ENCODE measurements at places on chromosomes 5 and 9.

GRCh38 chr9:114709636-114710035, 27.6 kb upstream of the TEX48 start:
- DNase-seq: no peak
- H3K27ac ChIP-seq: no peak overlapping the region
- H3K27me3 ChIP-seq: no peaks in the 10 kb centered on the region
- H3K36me3 ChIP-seq: no peaks in the 10 kb centered on the region

DNA sequence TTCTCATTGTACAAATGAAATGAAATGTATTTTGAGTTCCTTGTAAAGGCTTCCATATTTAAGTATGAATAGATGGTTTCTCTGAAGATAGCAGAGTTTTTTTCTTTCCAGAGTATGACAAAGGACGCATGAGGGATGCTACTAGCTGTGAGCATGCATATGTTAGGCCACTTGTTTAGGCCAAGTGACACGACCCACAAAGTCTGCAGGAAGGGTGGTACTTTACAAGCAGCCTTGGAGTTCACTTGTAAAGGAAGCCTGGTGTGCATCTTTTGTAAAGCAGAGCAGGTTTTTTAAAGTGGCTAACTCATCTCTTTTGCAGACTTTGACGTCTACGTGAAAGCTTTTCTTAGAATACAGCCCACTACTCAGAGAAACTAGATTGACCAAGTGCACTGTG, 300.4 kb upstream of the RFX3 start:
- peaks cover 2% of the 10 kb centered on the region for H3K36me3 ChIP-seq
- H3K4me3 ChIP-seq: no peak overlapping the region
- no peaks in the 10 kb centered on the region for H3K27me3 ChIP-seq
- DNase-seq: no peak

DNA sequence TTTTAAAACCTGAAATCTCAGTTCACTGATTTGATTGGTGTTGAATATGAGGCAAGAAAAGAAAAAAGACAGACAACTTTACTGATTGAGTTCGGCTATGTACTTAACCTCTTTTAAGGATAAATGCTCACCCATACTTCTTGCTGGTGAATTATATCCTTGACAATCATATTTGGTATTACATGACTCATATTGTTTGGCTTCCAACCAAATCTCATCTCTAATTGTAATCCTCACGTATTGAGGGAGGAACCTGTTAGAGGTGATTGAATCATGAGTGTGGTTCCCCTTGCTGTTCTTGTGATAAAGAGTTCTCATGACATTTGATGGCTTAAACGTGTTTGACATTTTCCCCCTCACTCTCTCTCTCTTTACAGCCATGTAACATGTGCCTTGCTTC, 255.6 kb upstream of the IZUMO3 start:
- no peak overlapping the region for H3K27ac ChIP-seq
- H3K4me3 ChIP-seq: no peak overlapping the region
- DNase-seq: no peak
- no peaks in the 10 kb centered on the region for H3K27me3 ChIP-seq
- H3K36me3 ChIP-seq: no peaks in the 10 kb centered on the region

GRCh38 chr5:136563489-136563888, 198.1 kb upstream of the TRPC7 start:
- no peaks in the 10 kb centered on the region for H3K4me1 ChIP-seq
- H3K4me3 ChIP-seq: no peak overlapping the region
- H3K27me3 ChIP-seq: peaks cover 4% of the 10 kb centered on the region

DNA sequence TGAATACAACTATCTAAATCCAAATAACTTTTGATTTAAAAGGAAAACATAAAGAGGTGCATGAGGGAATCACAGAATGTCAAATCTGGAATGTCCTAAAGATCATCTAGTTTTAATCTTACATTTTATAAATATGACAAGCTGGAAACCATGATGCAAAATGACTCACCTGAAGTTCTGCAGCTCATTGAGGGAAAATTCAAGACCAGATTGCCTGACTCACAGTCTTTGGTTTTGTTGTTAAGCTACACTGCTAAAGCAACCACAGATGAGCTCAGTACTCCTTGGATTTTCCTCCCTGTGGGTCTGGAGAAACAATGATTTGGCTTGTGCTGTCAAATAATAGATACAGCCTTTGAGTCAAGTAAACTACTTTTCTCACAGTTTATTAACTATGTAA, 19.1 kb upstream of the EDIL3 start:
- no peaks in the 10 kb centered on the region for H3K27me3 ChIP-seq
- DNase-seq: no peak
- no peaks in the 10 kb centered on the region for H3K4me1 ChIP-seq
- no peaks in the 10 kb centered on the region for H3K36me3 ChIP-seq

- H3K27ac ChIP-seq: no peak overlapping the region
- no peaks in the 10 kb centered on the region for H3K4me1 ChIP-seq
- H3K27me3 ChIP-seq: no peaks in the 10 kb centered on the region
- H3K36me3 ChIP-seq: no peaks in the 10 kb centered on the region
These were observed 23.1 kb downstream of the ADRB2 start for GRCh38 chr5:148849461-148849860.

GRCh38 chr5:95712347-95712958, 18.7 kb upstream of the RHOBTB3 start:
- H3K4me3 ChIP-seq: no peak overlapping the region
- DNase-seq: peak; percentile 58
- no peaks in the 10 kb centered on the region for H3K4me1 ChIP-seq
- no peak overlapping the region for H3K27ac ChIP-seq
- H3K27me3 ChIP-seq: no peaks in the 10 kb centered on the region
- H3K36me3 ChIP-seq: no peaks in the 10 kb centered on the region
